ENCODE measurements at places on chromosomes 4 and X.

DNA sequence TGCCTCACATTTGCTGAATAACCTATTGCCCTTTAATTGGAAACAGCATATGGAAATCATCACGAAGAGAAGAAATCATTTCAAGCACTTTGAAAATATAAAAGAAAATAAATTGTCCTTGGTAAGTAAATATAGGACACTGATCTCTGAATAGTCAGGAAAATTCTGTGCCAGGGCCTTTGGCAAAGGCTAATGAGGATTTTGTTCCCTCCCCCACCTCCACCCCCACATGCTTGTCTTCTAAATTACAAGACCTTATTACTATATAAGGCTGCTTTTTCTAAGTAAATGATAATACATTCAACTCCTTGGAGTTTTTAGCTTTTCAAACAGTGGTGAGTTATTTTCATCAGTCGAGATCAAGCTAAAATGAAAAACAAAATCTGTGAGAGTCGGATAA is 15.8 kb downstream of the SYNPO2 start:
- DNase-seq: no peak

DNA sequence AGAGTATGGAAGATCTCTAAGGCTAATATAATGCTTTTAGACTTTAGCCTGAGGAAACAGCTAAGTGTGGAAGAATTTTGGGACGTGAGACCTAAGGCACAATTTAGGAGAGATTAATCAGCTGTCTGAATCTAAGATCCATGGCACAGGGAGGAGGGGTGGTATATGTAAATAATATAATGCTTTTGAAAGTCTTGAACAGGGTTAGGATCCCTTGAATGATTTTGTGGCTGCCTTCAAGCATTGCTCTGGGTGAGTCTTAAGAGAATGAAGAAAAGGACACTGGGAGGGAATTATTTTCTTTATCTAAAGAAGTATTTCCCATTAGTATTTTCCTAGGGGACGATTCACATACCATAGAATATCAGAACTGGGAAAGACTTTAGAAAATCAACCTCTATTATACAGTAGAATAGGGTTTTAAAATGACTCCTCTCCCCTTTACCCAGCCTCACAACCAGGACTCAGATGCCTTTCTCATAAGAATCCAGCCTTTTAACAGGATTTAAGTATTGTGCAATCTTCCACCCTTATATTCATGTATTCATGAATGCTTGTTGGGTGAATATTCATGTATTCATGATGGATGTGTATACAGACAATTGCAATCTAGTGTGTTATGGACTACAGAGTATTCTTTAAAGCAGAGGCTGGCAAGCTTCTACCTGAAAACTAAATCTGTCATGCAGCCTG is 664.2 kb upstream of the CPEB2 start:
- DNase-seq: no peak

DNA sequence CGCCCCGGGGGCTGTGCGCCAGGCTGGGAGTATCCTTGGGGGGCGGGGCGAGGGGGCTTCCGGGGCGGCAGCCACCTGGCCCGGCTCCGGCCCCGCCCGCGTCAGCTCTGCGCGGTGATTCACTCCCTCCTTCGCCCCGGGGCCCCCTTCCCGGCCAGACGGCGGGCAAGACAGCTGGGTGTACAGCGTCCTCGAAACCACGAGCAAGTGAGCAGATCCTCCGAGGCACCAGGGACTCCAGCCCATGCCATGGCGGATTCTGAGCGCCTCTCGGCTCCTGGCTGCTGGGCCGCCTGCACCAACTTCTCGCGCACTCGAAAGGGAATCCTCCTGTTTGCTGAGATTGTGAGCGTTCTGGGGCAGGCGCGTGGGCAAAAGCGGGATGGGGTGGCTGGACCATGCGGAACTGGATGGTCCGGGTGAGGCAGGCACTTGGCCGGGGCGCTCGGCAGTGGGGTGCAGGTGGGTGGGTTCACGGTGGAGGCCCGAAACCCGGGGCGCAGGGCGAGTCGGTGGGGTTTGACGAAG is at the start of gene PLP2:
PLP2 (plus strand) TSS at position 147 of the 528 bp plus-strand sequence; CDS start at position 250, 103 bp downstream.
- DNase-seq: peak; percentile 77

DNA sequence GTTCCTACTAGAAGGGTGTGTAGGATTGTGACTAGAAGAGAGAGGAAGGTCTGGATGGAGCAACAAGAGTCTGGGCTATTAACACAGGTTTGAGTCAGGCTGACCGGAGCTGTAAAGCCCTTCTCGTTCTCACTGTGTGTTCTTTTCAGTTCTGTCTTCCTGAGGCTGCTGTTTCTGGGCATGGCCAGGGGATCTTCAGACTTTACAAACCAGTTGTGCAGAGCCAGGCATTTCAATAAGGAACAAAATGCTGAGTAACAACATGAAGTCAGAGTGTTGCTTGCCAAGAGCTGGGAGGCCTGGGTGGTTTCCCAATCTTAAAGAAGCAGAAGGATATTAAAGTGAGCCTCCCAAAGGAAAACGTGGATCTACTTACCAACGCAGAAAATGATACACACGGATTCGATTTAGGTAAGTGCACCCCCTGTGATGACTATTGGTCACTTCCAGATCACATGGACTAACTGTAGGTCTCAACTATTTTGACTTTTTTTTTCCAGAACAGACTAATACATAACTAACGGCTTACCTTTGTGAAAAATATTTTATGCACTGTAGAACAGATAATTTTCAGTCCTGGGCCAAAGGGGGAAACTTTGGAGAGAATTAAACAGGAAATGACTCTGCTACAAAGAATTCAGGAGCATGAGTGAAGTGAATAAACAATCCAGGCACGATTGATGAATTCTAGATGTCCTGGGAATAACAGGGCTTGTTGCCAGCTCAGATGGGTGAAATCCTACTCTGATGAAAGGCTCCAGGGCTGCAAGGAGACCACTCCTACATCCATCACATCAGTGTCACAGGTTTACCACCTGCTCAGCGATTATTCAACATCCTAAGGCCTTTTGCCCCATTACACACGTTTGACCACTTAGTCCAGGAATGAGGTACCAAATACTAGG is 94.5 kb downstream of the ANXA3 start:
- no peak for DNase-seq

DNA sequence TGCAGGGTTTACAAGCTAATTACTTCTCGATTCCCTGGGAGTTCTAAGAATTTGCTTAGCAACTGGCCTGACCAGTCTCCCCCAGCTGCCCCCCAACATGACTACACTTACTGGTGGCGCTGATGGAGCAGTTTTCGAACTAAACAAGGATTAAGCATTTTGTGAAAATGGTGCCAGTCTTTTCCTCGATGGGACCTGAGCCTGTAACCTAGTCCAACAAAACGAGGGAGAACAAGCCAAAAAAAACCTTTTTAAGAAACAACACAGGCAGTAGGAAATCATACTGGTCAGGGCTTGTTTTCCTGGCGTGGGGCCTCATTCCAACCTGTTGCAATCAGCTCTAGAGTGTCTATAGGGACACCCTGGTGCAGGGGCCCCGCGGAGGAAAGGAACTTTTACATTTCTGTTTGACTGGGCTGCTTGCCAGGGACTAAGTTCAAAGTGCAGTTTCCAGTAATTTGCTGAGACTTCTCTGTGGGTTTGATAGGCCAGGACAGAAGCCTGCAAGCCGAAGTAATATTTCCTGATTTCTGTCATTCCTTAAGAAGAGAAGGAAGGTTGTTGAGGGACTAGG is 158.7 kb downstream of the SPRY1 start:
- no peak for DNase-seq

DNA sequence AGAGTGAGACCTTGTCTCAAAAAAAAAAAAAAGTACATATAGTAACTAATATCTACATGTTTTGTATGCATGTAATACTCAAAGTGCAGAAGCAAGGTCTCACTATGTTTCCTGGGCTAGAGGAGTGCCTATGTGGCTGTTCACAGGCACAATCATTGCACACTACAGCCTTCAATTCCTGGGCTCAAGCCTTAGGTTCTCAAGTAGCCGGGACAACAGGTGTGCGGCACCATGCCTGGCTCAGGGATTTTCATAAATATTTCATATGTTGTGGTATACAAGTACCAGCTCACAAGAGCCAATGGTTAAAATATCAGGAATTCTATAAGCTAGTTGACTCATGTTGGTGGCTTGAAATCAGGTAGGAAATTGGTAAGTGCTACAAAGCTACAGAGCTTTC is 94.8 kb downstream of the LARP7 start:
- no peak for DNase-seq

GRCh38 chrX:88903989-88904718 is 157.1 kb downstream of the CPXCR1 start:
- peak; percentile 0 for DNase-seq

GRCh38 chrX:29926056-29926455 is 289.3 kb upstream of the MAGEB2 start:
- DNase-seq: no peak

- DNase-seq: peak; percentile 18
These were observed 35.3 kb upstream of the ACSL1 start for GRCh38 chr4:184861047-184861446.

DNA sequence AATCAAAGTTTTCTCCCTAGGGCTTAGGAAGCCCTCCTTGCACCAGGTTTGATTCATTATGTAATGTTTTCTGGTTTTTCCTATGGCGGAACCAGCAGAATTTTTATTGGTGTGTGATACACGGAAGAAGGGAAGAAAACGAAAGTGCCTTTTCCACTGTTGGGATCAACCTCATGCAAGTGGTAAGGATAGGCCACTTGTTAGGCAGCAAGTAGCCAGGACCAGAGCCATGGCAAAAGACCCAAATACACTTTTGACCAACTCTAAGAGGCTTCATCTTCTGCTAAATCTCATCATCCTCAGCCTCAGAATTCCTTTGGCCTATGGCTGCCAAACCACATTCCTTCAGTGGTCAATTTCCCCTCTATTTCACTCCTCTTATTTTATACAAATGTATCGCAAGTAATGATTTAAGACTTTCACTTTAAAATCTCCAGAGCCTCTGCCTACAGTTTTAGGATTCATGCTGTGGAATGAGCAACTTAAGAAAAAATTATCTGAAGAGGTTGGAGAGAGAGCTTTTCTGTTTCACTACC is 21.2 kb downstream of the PPAT start:
- DNase-seq: no peak

GRCh38 chr4:138562544-138562991 is 320.4 kb upstream of the SLC7A11 start:
- no peak for DNase-seq

- DNase-seq: no peak
These were observed 24.2 kb downstream of the RASSF6 start for GRCh38 chr4:73596001-73596400.

DNA sequence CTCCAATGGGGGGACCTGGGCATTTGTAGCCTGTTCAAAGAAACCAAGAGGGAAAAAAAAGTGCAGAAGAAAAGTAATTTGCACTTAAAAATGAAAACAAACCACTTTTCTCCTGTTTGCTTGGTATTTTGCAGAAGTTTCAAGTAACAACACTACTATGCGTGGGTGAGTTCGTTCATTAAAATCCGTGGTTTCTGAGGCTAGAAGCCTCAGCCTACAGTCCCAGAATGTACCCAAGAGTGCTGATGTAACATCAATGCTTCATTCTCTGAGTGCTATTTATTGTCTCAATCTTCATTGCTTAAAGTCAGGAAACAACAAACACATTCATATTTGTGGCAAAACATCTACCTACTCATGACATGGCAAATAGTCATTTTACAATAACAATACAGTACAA is 29.2 kb downstream of the LGI2 start:
- DNase-seq: no peak

- DNase-seq: no peak
These were observed 7.4 kb downstream of the LPAR4 start for GRCh38 chrX:78754917-78755316.

DNA sequence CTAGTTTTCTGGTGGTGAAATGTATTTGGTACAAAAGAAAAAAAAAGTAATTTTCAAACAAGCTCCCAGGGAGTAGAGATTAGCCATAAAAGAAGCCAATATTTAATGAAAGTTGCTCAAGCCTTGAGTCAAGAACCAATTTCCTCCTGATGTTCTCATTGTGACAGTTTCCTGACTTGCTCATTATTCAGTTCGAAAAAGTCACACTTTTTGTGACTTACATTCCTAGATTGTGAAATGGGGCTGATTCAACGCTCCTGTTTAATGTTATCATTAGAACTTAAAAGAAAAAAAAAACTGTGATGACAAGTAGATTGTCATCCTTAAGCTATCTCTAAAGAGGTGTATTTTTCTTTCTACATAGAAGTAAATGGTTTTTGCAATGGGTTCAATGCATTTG is 122.6 kb upstream of the BMPR1B start:
- DNase-seq: no peak

DNA sequence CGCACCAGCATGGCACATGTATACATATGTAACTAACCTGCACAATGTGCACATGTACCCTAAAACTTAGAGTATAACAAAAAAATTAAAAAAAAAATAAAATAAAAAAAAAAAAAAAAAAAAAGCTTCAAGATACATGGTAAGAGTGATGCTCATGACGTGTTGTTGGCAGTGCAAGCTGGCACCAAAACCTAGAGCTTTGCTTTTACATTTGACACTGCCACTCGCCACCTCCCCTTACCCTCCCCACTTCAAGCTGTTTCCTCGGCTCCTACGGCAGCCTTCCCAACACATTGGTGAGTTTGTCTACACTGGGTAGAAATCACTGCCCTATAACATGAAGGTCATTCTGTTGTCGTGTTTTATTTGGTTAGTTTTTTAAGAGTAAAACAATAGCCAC is 197.6 kb upstream of the ANXA3 start:
- no peak for DNase-seq

DNA sequence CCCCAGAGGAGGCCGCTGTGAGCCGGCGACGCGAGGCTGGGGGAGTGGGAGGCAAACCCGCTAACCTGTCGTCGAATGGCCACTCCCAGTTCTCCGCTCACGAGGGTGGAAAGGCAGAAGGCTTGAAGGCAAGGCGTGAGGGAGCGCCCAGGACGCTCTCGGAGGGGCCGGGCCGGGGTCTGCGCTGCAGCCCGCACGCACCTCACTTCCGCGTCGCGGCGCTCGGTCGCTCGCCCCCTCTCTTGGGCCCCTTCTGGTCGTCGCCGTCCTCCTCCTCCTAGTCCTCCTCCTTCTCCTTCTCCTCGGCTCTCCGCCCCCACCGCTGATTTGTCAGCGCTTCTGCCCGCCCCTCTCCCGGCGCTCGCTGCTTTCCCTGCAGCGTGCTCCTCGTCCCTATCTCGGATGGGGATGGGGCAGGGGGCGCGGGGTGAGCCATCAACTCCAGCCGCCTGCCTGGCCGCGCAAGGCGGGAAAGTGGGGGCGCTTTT is at the start of gene SNCA:
SNCA (minus strand) TSS at position 265 of the 488 bp plus-strand sequence. CDS start 1,494 bp downstream, outside the sequence.
- DNase-seq: peak; percentile 42

- DNase-seq: no peak
These were observed 22.9 kb downstream of the KCTD8 start for GRCh38 chr4:44425614-44426208.

DNA sequence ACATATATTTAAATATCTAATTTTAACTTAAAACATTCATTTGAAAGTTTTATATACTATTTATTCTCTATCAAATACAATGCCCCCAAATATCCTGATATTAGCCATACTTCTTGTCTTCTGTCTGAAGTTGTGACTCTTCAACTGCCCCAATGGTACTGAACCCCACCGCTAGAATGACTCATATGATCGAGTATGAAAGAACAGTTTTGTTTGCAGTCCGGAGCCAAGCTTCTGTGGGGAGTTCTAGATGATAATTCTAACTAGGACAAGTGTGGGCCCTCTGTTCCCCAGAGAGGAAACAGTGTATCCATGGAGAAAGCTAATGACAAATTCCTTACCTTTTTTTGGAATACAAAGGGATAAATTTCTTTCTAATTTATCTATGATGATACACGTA is 24.7 kb upstream of the CT47A1 start:
- DNase-seq: no peak
